ENCODE measurements at places on chromosomes 5 and 9.

DNA sequence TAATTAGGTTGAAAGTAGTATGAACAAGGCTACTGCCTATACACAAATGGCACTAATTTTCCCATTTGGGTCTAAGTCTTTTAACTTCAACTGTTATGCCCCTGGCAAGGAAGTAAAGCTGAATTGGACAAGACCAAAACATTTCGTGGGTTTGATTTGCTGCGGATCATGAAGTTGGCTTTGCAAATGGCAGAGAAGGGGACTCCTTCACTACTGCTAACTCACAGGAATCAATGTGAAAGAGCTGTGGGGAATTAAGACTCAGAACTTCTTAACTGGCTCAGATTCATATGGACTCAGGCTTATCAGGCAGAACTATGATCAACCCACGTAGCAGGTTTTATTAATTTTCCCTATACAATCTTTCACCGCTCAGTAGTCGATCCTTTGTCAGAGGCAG is 73.8 kb upstream of the IFNE start:
- no peak for DNase-seq

GRCh38 chr9:63817622-63818518 is 1467.1 kb downstream of the FOXD4L5 start:
- DNase-seq: peak; percentile 51

DNA sequence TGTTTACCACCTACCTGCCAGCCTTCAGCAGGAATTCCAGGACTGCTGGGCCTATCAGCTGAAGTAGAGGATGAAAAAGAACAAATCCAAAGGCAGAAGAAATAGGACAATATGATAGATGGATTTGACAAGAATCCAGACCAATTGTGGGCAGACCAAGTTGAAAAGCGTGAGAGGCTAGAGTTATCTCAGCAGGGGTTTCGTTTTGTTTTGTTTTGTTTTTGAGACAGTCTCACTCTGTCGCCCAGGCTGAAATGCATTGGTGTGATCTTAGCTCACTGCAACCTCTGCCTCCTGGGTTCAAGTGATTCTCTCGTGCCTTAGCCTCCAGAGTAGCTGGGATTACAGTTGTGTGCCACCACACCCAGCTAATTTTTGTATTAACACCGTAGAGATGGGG is 113.2 kb downstream of the PALM2AKAP2 start:
- DNase-seq: no peak

DNA sequence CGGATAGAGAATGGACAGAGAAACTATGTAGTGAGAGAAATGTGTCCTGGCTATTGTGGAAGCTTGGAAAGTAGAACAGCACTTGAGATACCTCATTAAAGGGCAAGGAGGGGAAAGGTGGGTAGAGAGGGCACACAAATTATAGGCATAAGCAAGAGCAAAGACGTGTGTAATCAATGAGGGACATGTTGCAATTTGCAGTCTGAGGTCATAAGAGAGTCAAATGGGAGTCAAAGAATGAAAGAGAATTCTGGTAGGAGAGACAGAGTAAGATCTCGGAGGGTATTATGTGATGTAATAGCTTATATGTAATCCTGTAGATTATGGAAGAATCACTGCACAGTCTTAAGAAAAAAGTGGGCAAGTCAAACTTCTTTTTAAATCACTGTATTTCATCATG is 312.0 kb upstream of the RGMB start:
- no peak for DNase-seq

- DNase-seq: peak; percentile 50
These were observed 29.5 kb downstream of the MTAP start for GRCh38 chr9:21831841-21832509.

DNA sequence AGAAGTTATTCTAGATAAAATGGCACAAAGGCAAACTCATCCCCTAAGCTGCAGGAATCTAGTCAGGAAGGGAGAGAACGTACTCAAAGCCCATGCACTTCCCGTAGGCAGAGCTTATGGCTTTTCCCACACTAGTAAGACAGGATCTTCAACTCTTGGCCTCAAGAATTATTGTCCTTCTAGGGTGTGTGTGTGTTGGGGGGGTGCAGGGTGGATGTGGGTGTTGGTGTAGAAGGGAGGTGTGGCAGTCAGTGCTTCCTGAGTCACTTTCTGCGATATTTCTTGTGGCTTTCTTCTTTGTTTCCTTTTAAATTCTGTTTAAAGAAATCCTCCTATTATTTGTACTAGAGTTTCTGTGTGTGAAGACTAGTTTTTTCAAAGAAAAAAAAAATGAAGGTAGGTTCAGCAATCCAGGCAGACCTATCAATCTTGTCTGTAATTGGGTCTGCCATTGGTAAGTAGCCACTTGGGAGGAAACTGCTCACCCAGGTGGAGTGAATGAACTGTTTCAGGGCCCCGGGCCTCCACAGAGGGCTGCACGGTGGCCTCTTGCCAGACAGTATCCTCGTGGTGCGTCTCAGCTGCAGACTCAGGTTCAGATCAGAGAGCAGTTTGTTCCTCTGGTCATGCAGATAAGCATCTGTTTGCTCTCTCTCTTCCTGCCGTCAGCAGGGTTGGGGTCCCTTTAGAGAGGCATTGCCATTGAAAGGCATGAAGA is 131.9 kb downstream of the NPR3 start:
- no peak for DNase-seq

DNA sequence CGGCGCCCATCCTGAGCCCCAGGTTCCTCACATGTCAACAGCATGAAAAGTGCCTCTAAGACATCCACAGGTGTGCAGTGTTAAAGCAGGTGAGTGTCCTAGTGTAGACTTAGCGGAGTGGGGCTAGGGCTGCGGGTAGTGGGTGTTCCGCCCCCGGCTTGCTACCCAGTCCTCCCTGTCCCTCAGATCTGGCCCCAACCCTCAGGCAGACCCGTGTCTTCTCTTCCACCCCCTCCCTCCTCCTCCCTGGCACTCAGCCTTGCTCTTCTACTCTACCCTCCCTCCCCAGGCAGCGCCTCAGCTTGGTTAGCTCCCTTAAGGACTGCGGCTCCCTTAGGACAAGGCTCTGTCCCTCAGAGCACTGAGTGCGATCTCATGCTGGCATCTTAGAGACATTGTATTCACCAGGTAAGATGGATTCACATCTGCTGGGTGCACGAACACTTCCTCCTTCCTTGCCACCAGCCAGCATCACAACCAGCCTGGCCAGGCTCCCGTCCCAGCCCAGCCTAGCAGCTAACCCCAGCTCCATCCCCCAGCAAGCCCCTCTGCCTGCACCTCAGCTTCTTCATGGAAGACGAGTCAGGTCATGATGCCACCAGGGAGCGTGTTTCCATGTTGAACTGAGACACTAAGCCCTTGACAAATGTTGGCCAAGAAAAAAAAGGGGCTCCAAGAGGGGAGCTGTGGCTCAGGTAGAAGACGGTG is 46.8 kb downstream of the NSUN2 start:
- DNase-seq: no peak

All from stimulated activated CD8-positive, alpha-beta memory T cell treated with anti-CD3 and anti-CD28 coated beads, Interleukin-7, amount 100 ng/mL, for 48 hours (primary cell).